Stimulated activated naive CD4-positive, alpha-beta T cell (primary cell): ENCODE measurements at places on chromosomes 1 and 21.
A peak's percentile ranks its signal among the peaks of the same experiment; 100 is the strongest.

- no peak for DNase-seq
These were observed 130.4 kb upstream of the DNAH14 start for GRCh38 chr1:224799083-224799482.

DNA sequence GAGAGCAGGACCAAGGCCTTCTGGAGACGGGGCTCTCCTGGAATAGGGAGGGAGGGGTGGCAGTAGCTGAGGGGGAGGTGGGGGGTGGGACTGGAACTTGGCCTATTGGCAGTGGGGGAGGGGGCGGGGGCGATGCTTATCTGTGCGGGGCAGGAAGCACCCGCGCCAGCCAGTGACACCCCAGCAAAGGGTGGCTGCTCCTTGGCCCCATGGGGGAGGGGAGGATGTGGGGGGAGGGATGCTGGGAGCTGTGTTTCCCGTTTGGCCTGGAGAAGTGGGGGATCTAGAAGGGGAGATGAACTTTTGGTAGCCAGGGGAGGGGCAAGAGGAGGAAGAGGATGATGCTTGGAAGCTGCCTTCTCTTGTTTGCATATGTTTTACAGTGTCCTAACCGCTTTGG, 11.0 kb downstream of the ZBTB7B start:
- DNase-seq, result peak; percentile 44

DNA sequence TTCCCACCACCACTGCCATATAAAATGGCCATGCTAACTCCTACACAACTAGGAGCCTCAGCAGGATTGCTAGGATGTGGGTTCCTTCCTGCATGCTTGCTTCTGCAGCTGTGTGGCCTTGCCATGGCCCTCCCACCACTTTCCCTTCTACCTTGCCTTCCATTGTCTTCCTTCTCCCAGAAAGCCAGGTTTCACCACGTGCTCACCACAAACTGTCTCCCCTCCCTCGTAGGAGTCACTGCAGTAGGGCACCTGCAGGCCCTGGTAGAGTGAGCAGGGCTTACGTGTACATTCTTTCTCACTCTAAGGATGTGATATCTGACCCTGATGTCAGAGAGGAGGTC, 3.7 kb downstream of the C1orf226 start:
- no peak for DNase-seq

DNA sequence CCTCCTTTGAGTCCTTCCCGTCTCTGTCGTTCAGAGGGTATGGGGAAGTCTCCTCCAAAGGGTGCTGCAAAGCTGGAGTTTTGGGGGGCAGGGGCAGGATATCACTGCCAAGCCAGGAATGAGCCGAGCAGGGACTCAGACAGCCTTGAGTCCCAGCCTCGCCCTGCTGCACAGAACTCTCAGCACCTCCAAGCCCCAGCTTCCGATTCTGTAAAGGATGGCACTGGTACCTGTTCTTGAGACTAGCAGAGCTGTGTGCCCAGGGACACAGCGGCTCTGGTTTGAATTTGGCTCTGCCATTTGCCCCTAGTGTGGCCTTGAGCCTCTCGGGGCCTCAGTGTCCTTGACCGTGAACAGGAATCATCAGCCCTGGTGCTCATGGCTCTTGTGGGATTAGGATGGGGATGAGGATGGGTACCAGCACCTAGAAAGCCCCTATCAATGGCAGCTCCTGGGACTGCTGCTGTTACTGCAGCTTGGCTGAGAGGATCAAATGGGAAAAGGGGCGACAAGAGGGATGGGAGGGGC, 1.5 kb upstream of the FBLIM1 start:
- DNase-seq, result no peak

GRCh38 chr1:198155253-198155652, 1.5 kb upstream of the NEK7 start:
- DNase-seq, result no peak

DNA sequence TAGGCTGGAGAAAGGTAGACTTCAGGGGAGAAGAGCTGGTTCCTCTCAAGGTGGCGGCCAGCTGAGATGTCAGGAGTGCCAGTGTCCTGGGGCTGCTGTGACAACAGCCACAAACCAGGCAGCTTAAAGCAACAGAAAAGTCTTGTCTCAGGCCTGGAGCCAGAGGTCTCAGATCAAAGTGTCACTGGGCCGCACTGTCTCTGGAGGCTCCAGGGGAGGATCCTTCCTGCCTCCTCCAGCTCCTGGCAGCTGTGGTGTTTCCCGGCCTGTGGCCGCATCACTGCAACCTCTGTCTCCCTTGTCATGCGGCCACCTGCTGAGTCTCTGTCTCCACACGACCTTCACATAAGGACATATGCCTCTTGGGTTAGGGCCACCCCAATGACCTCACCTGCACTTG, 24.4 kb upstream of the TSPEAR start:
- no peak for DNase-seq

GRCh38 chr21:32083197-32083596, 195.7 kb downstream of the MIS18A start:
- DNase-seq, result no peak

DNA sequence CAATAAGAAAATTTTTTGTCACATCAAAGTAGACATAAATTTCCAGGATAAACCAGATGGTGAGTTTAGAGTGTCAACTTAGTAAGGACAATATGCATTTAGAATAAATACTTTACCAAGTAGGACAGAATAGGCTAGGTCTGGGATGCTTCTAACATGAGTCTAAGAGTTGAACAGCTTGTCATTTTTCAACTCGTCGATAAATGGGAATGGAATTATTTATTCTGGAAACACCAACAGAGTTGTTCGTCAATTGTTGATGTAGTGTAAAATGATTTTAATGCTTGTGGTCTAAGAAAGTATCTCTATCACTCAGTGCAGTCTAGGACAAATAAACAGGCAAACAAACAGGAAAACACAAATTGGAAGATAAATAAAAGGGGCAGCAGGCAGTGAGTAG, 358.4 kb upstream of the ST6GALNAC5 start:
- DNase-seq, result no peak

DNA sequence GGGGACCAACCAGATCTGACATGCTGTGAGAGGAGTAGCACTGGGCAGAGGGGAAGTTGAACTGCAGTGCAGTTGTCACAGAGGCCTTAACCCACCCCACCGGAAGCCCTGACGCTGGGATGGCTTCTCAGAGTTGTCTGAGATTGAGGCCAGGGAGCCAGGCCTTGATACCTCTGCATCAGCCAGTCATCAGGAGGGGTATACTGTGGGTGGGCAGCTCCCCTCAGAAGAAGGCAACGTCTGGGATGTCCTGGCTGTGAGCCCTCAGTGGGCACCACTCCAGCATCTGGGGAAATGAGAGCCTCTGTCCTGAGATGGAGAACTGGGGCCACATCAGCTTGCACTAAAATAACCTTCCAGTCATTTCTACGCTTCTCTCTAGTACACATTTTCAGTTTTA, 47.9 kb upstream of the BCAR3 start:
- no peak for DNase-seq

GRCh38 chr1:71521655-71522264, 440.9 kb upstream of the ZRANB2 start:
- DNase-seq, result no peak

DNA sequence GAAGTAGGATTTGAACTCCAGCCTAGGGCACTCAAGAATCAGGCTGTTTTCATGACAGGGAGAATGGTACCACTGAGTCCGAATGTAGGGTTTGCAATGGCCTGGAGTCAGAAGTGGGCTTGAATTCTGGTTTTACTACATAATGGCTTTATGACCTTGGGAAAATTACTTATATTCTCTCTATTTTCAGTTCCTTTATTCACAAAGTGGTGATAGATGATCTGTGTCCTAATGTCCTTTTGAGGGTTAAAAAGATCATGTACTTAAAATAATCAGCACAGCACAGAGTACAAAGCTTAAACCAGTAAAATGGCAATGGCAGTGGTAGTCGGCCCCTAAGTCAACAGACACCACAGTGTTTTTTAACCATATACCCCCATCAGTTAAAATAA, 63.7 kb upstream of the HOOK1 start:
- DNase-seq, result no peak

DNA sequence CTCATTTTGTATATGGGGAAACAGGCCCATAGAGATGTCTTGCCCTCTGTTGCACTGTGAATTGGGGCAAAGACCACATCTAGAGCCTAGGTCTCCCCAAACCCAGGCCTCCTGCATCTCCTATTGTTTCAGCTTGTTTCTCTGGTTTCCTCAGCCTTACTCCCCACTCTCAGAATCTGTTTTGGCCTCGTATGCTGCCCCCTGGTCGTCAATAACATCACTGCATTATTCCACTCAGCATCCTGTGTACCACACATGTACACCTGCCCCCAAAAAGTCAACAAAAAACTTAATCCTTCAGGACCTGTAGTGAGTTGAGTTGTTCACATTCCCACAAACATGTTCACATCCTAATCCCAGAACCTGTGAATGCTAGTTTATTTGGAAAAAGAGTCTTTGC, 184.8 kb downstream of the BRINP2 start:
- DNase-seq, result no peak

- DNase-seq, result no peak
These were observed 21.7 kb upstream of the CTSK start for GRCh38 chr1:150829751-150830150.

GRCh38 chr1:7007902-7008301, 222.6 kb downstream of the CAMTA1 start:
- no peak for DNase-seq

- peak; percentile 12 for DNase-seq
These were observed 859 bp upstream of the ZBTB18 start for GRCh38 chr1:244050014-244050834.

DNA sequence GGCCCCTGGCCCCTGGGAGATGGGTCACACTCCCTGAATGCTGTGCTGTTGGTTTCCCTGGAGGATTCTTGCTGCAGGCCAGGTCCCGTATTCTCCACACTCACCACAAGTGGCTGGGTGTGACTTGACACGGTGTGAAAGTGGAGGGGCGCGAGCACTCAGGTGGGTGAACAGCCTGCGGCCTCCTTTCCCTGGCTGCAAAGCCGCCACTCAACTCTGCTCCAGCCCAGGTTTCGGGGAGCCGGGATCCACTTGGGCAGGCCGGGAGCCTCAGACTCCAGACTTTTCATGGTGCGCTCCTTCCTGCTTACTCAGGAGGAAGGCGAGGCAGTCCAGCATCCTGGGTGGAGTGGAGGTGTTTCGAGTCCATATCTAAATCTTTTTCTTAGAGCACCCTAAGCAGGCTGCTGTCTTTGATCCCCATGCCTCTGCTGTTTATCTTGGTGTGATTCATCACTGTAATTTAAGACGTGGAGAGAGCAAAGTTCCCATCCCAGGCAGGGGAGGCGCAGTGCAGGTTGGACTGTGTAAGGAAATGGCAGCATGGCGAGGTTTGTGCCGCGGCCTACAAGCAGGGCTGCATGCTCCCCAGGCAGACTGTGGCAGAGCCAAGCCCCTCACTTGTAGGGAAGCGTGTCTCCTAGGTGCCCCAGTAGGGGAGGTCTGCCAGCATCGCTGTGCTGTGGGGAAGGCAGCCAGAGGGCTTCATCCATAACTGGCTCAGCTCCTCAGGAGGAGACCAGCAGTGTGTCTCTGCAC, 29.6 kb downstream of the VANGL1 start:
- DNase-seq, result no peak

GRCh38 chr1:57976216-57976615, 552.4 kb upstream of the DAB1 start:
- no peak for DNase-seq

DNA sequence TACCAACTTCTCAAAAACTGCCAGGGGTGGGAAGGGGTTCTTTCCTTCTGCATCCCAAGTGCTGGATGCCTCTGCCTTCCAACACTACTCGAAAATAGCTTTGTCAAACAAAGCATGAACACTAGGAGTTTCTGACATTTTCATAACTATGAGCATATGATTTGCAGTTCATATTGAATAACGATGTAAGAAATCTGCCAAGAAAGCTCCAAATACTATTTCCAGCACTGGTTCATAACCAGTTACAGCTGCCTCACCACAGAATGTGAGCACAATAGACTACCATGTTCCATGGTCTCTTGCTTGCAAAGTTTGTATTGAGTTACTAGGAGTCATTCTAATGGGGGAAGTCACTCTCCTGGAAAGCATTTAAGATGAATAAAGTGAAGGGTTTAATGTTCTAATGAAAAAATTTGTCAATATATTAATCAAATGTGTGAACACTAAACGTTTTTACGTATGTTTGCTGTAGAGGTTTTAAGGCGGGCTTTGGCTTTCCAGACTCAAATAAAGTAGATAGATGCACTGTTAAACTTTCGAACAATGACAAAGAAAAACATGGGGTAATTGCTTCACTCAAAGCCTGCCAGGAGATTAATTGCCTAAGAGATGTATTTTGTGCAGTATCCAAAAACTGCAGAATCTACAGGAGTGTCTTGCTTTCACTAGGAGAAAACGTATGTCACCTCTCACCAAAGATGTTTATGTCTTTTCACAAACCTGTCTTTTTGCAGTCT, 78.6 kb upstream of the UBE2U start:
- no peak for DNase-seq

GRCh38 chr1:74193908-74194307, 4.1 kb downstream of the LRRIQ3 start:
- DNase-seq, result no peak

GRCh38 chr1:21541835-21542234, 32.6 kb downstream of the ALPL start:
- DNase-seq, result no peak

DNA sequence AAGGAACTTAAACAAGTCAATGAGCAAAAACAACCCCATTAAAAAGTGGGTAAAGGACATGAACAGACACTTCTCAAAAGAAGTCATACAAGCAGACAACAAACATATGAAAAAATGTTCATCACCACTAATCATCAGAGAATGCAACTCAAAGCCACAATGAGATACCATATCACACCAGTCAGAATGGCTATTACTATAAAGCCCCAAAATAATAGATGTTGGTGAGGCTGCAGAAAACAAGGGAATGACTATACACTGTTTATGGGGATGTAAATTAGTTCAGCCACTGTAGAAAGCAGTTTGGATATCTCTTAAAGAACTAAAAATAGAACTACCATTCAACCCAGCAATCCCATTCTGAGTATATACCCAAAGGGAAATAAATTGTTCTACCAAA, 51.2 kb downstream of the MRPL39 start:
- DNase-seq, result no peak

- no peak for DNase-seq
These were observed 15.2 kb downstream of the HENMT1 start for GRCh38 chr1:108645564-108646184.

DNA sequence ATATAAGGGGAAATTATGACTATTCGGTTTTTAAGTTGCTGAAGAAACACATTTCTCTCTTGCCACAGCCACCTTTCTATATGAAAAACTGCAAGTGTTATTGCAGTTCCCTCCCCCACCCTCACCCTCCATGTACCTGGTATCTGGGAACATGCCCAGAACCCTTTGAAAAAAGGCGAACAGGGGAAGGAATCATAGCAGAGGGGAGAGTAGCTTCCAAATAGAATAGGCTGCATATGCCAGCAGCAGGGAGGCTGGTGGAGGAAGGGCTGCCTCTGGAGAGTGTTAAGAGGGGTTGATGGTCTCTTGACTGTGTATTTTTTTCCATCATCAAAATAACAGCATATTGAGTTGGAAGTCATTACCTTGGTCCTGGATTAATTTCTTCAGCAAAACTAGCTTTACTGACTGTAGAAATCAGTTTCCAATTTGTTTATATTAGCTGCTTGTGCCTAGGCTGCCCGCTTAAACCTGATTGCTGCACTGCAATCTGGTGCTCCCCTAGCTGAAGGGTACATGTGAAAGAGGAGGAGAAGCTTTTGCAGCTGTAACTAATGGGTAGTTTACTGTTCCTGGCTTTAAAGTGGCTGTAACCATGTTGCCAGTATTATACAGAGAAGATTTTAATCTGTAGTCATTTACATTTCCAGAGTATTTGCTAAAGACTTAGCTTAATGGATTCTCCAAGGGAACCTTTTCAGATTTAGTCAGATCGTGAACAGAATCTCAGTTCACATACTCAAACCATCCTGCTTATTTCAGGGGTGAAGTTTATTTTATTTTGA, 22.7 kb downstream of the AHCYL1 start:
- DNase-seq, result no peak
